ENCODE measurements at places on chromosomes 3 and 15. TPM values are rescaled to one million over a fixed set of nuclear protein-coding genes. Genes with fewer than 3 reads are reported as not detected.

DNA sequence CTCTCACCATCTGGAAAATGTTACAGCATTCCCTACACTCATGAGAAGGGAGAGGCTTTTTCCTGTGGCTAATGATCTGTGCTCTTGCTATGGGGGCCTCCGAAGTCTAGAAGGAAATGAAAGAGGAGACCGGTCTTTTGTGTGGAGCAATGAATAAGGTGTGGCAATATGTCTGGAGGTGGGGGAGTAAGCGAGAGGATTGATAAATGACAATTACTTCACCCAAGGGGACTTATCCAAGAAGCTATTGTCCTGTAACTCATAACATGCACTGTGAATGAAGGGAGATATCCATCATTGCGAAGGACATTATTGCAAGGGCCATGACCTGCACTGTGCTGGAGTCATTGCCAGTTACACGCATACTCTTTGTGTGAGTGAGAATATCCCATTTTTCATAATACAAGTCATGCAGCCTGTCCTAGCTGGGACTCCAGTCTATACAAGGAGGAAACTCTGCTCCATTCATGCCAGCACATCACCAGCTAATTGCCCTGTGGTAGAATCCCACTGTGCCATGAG, 37.7 kb upstream of the SYNPR start:
- DNase-seq: no peak

- DNase-seq: peak; percentile 91
Measured at GRCh38 chr3:168047190-168047795, 48.4 kb downstream of the GOLIM4 start.

DNA sequence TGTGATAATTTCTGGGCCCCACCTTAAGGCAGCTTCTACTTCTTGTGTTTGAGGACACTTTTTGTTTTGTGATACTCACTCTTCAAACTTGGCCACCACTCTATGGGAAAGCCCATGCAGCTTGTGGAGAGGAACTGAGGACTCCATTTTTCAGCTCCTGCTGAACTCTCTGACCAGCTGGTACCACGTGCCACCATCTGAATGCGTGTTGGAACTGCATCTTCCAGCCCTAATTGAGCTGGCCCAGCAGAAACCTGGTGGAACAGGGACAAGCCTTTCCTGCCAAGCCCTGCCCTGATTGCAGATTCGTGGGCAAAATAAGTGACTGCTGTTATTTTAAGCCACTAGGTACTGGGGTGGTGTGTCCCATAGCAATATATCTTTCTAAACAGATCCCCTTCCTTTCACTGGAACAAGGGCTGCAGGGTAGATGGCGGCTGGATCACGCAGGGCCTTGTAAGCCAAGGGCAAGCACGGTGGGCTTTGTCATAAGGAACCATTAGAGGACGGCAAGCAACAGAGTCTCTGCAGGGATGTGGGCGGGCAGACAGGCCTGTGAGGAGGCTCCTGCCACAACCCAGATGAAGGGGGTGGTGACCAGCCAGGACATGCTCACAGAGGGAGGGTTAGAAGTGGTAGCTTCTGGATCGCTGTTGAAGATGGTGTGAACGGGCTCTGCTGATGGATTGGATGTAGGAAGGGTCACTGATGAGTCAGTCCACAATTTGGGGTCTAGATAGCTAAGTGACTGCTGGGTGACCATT, 9.5 kb downstream of the H1-8 start:
- no peak for DNase-seq

The FAM3D gene
- 0.60 TPM for total RNA-seq

DNA sequence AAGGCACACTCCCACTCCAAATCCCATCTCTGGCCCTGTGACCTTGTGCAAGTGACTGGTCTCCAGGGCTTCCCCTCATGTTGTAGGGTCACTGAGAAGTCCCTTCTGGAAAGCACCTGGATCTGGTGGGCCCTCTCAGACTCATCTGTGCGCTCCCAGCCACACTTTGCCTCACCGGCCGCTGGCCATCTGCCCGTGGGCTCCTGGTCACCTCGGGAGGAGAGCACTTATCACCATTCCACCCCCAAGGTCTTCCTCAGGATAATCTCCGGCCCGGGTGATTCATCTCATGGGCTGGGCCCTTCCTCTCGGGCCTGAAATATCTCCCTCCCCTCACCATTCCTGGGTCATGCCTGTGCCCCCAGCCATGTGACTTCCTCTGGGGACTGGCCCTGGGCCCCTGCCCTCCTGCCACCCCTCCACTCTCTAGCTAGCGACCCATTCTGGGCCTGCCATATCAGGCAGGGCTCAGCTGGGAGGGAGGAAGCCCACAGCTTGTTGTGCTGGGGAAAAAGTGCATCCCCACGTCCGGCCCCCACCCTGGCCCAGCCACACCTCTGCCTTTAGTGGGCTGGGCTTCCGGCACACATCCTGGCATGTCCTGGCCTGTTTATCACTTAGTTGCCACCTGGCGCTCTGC, 10.6 kb upstream of the WNT7A start:
- DNase-seq: no peak

DNA sequence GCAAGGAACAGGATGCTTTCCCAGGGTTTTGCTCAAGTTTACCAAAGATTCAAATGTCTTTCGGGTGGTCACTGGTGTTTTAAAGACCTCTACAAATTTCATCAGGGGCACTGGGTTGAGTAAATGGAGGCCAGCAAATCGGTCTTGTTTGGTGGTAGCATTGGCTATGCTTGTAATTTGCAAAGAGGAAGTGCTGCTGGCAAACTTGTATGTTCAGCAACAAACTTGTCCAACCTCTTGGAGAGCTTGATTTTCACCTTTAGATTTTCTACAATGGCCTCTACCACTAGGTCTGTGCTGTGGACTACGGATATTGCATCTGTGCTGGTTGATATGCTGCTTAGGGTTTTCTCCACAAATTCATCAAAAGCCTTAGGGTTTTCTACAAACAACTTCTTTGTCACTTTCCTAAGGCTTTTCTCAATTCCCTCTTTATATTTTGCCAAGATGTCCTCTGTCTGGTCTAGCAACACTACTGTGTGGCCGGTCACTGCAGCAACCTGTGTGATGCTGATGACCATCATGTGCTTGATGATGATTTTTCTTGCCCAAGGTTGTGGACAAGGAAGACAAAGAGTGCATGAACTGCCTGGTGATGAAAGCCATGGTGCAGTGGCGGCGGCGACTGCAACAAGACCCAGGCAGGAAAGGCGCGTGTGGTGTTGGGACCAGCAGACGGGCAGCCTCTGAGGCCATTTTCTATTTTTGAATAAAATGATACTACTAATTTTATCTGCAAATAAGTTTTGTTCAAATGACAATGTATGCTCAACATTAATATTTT, 50.8 kb downstream of the RFX7 start:
- DNase-seq: no peak

DNA sequence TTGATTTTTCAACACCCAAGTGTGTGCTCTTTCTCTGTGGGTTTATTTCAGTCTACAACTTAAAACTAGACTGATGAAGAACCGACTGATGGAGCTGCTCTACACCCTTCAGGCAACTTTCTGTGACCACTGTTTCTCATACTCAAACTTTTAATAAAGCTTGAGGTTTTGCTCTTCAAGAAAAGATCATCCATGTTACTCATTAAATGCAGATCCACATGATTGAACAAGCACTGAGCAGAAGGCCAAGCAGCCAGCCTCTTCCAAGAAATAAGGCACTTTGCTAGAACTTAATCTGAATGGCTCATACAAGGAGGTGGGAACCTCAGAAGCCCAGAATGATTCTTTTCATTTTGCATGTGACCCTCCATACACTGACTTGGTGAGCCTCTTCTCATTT, 8.7 kb downstream of the SLC27A2 start:
- DNase-seq: peak; percentile 66

DNA sequence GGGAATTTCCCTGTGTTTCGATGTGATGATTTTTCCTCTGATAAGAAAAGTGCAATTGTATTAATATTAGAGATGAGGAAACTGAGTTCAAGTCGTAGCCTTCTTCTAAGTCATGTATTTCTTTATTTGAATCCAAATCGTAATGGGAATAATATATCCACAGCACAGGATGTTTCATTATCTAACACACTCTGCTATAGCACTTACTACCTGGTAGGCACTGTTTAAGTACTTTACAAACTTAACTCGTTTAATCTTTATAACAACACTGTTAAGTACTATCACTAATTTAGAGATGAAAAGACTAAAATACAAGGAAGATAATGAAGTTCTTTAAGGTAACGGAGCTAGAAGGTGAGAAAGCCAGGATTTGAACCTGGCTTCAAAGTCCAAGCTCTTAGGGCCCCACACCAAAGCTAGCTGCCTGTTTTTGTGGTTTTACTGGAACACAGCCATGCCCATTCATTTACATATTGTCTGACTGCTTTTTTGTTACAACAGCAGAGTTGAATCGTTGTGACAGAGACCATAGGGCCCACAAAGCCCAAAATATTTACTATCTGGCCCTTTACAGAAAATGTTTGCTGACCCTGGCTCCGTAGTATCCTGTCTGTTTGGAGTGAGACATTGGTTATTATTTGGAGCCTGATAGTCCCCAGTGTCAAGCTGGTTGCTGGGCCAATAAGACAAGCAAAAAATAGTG, 9.6 kb upstream of the ATP13A3 start:
- DNase-seq: no peak

The NR2E3 gene
- 0.19 TPM for total RNA-seq

The EFCAB12 gene
- total RNA-seq: 3.5 TPM

- DNase-seq: no peak
Measured at GRCh38 chr15:80679804-80680175, 15.3 kb upstream of the ABHD17C start.

GRCh38 chr3:194200422-194201081, 64.6 kb downstream of the HES1 start:
- no peak for DNase-seq

The MINDY4B gene
- not detected for total RNA-seq

DNA sequence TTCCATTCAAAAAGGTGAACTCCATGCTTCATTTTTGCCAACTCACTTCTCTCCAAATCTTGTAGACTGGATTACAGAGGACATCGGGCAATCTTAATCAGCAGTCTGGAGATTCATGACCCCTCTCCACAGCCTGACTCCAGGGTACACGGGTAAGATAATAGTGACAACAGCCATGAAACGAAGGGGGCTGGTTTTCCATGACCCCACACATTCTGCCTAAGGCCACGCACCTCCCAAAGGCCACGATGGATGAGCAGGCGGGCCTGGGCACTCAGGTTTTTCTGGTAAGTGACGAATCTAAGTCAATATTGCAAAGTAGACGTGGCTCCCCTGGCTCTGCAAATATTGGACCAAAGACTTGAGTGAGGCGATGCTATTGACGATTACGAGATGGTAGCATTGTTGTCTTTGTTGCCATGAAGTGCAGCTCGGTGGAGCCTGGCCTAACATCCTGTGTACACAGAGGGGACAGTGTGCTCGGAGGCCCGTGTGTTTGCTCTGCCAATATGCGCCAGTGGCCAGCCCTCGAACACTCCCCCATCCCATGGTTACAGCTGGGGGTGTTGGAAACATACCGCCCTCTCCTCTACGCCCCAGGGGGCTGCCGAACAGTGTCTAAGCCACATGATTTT, 119.1 kb downstream of the OPA1 start:
- no peak for DNase-seq

The PPIP5K1 gene
- total RNA-seq: 64.6 TPM

GRCh38 chr3:97742036-97742435, 22.5 kb upstream of the ARL6 start:
- no peak for DNase-seq

- no peak for DNase-seq
Measured at GRCh38 chr15:91409387-91409786, 309.3 kb downstream of the SV2B start.

The CCDC39 gene
- 0.60 TPM for total RNA-seq

The SPINT1 gene
- total RNA-seq: 114 TPM

DNA sequence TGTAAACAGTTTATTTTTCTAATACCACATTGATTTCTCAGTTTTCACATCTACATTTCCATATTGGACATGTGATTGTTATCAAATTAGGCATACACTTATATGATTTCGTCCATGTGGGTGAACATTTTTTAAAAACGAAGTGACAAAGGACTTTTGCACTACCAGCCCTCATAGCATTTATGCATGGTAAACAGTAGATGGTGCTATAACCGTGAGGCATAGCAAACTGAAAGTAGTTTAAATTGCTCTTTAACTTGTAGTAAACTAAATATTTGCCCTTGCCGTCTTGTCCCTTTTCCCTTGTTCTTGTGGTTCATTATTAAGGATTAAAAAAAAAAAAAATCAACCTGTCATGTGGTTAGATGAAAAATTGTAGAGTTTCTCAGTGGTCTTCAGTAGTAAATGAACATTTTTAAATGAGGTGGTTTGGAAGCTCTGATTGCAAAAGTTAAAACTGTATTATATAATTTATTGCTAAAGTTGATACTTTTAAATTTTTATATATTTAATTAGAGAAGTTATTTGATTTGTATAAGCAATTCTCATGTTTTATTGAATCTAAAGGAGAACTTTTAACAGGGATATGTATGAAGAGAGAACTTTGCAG, 24.0 kb downstream of the STX19 start:
- DNase-seq: no peak

- DNase-seq: no peak
Measured at GRCh38 chr3:63179862-63180522, 98.1 kb upstream of the SYNPR start.

- DNase-seq: no peak
Measured at GRCh38 chr3:172467170-172467824, 19.0 kb upstream of the GHSR start.

The HTR3E gene
- not detected for total RNA-seq

- no peak for DNase-seq
Measured at GRCh38 chr15:77143191-77143590, 72.3 kb upstream of the TSPAN3 start.
